Peyer's patch (tissue), 4 donors: ENCODE measurements at places on chromosomes 5 and 9. TPM values are rescaled to one million over a fixed set of nuclear protein-coding genes. Genes with fewer than 3 reads are reported as not detected.

DNA sequence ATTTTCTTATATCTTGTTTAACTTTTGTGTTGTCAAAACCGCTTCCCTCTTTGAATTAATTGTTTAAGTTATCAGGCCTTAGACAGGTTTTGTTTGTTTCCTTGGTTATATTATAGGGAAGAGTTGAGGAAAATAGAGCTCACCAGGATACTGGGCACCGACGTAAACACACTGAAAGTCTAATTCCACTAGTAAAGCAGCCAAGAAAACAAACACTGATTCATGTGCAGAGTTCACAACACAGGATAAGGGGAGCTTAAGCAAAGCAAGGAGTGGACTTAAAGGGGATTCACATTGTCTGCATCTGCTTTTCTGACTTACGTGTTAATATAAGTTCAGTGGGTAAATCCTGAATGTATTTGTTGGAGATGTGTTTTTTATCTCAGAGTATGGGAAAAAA, 139.0 kb upstream of the CDH6 start:
- H3K4me1 ChIP-seq, result no peaks in the 10 kb centered on the region
- H3K36me3 ChIP-seq, result no peaks in the 10 kb centered on the region
- DNase-seq, result no peak
- H3K27ac ChIP-seq, result no peak overlapping the region
- H3K4me3 ChIP-seq, result no peak overlapping the region
- no peaks in the 10 kb centered on the region for H3K27me3 ChIP-seq

DNA sequence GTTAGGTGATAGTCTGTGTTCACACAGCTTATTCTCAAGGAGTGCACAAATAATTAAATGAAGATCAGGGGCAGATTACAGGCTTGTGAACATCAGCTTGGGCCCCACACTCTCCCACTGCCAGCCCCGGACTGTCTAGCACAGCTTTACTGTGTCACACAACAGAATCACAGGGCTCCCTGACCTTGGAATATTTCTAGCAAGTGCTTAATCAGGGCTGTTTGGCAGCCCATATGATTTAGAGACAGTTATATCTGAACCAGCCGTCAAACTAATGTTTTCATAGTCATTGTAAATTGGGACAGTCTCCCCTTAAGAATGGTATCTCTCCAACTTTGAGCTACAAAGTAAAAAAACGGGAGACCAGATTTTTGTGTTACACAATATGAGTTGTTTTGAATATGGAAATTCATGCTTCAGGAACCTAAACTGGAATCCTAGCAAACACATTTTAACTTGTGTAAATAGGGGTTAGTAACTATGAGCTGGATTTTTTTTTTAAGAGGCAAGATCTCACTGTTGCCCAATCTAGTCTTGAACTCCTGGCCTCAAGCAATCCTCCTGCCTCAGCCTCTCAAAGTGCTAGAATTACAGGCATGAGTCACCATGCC, 517.6 kb downstream of the BNC2 start:
- H3K27ac ChIP-seq, result no peak overlapping the region
- no peaks in the 10 kb centered on the region for H3K27me3 ChIP-seq
- no peak overlapping the region for H3K4me3 ChIP-seq
- DNase-seq, result no peak
- no peaks in the 10 kb centered on the region for H3K36me3 ChIP-seq

- no peaks in the 10 kb centered on the region for H3K4me1 ChIP-seq
- no peak overlapping the region for H3K27ac ChIP-seq
- H3K36me3 ChIP-seq, result no peaks in the 10 kb centered on the region
- no peak for DNase-seq
- no peaks in the 10 kb centered on the region for H3K27me3 ChIP-seq
Measured at GRCh38 chr9:135758870-135759269, 56.9 kb downstream of the KCNT1 start.

DNA sequence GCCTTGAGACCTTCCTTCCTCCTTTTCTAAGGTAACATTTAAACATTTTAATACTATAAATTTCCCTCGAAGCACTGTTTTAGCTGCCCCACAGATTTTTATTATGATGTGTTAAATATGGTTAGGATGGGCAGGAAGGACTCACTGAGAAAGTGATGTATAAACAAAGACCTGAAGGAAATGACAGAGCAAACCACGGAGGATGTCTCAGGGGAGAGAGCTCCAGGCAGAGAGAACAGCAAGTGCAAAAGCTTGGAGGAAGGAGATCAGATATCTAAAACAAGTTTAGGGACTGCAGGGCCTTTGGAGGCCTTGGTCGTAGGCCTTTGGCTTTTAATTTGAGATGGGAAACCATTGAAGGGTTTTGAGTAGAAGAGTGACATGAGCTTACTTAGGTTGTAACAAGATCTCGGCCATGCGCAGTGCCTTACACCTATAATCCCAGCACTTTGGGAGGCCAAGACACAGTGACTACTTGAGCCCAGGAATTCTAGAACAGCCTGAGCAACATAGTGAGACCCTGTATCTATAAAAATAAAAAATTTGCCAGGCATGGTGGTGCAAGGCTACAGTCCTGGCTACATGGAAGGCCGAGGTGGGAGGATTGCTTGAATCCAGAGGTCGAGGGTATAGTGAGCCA, 35.5 kb upstream of the LRRTM2 start:
- no peaks in the 10 kb centered on the region for H3K27me3 ChIP-seq
- no peak overlapping the region for H3K4me3 ChIP-seq
- H3K4me1 ChIP-seq, result no peaks in the 10 kb centered on the region

GRCh38 chr5:103466495-103466894, 96.1 kb downstream of the NUDT12 start:
- no peaks in the 10 kb centered on the region for H3K4me1 ChIP-seq
- no peak overlapping the region for H3K4me3 ChIP-seq
- no peak for DNase-seq
- H3K27me3 ChIP-seq, result no peaks in the 10 kb centered on the region
- H3K27ac ChIP-seq, result no peak overlapping the region

GRCh38 chr5:130715541-130715940, 449.5 kb downstream of the HINT1 start:
- H3K27ac ChIP-seq, result no peak overlapping the region
- H3K4me1 ChIP-seq, result no peaks in the 10 kb centered on the region
- no peaks in the 10 kb centered on the region for H3K27me3 ChIP-seq
- H3K36me3 ChIP-seq, result no peaks in the 10 kb centered on the region

DNA sequence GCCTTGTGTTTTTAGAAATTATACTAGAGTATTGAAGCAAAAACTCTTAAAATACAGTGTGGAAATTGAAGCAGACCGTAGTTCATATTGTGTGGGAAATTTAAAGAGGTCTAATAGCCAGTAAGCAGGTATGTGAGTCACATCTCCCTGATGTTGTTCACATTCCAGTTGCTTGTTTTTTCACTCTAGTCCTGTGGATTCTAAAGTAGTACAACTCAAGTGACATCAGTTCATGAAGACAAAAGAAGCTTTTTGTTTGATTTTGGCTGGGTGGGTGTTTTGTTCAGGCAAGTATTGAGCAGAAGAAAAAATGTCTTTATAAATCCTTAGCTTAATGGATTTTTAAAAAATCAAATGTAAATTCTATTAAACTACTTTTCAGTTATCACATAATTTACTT, 216.2 kb downstream of the MAN2A1 start:
- H3K27ac ChIP-seq, result no peak overlapping the region
- no peaks in the 10 kb centered on the region for H3K4me1 ChIP-seq
- H3K36me3 ChIP-seq, result no peaks in the 10 kb centered on the region
- no peaks in the 10 kb centered on the region for H3K27me3 ChIP-seq
- no peak for DNase-seq

GRCh38 chr9:131635285-131635684, 90.0 kb downstream of the PRRT1B start:
- no peaks in the 10 kb centered on the region for H3K27me3 ChIP-seq
- H3K36me3 ChIP-seq, result no peaks in the 10 kb centered on the region
- peaks cover 5% of the 10 kb centered on the region for H3K4me1 ChIP-seq
- H3K27ac ChIP-seq, result peak overlapping the region; percentile 94
- no peak overlapping the region for H3K4me3 ChIP-seq

- DNase-seq, result no peak
- H3K27me3 ChIP-seq, result no peaks in the 10 kb centered on the region
- H3K27ac ChIP-seq, result no peak overlapping the region
- no peaks in the 10 kb centered on the region for H3K4me1 ChIP-seq
- no peak overlapping the region for H3K4me3 ChIP-seq
- H3K36me3 ChIP-seq, result no peaks in the 10 kb centered on the region
Measured at GRCh38 chr9:119255116-119255515, 114.1 kb downstream of the BRINP1 start.

DNA sequence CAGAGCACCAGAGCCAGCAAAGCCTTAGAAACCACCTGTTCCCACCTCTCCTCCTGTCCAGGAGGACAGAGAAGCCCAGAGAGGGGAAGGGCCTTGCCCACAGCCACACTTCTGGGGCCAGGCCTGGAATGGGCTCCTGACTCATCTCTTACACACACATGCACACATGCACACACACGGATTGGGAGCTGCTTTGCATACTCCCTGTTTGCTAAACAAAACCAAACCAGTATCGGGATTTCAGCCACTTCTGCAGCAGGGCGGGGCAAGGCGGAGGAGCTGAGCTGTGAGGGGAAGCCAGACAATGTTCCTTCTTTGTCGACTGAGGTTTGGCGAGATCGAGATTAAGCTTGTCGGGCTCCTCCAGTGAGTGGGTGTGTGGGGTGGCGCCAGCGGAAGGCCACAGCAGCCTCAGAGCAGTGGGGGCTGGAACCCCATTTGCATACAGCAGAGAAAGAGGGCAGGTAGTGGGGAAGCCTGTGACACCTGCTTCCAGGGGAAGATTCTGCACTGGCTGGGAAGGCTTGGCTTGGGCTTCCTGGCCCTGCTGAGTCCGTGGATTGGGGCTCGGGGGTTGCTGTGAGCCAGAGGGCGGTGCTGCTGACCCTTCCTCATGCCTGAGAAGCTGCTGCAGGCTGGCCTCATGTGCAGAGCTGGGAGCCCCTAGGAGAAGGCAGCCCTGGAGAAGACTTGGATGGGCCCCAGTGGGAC, 16.1 kb downstream of the GFI1B start:
- DNase-seq, result peak; percentile 64
- no peaks in the 10 kb centered on the region for H3K36me3 ChIP-seq
- no peaks in the 10 kb centered on the region for H3K27me3 ChIP-seq
- H3K27ac ChIP-seq, result no peak overlapping the region

GRCh38 chr9:96620832-96621269, 1.2 kb upstream of the CDC14B start:
- no peaks in the 10 kb centered on the region for H3K36me3 ChIP-seq
- H3K4me3 ChIP-seq, result no peak overlapping the region
- H3K27me3 ChIP-seq, result no peaks in the 10 kb centered on the region
- no peak for DNase-seq
- no peak overlapping the region for H3K27ac ChIP-seq
- no peaks in the 10 kb centered on the region for H3K4me1 ChIP-seq

Gene KCNT1
- total RNA-seq, result not detected

Gene ANXA2R
- total RNA-seq, result 5.1 TPM

Gene SPATA31E1
- total RNA-seq, result not detected

Gene STRBP
- 35.9 TPM for total RNA-seq

Gene NTRK2
- 1.7 TPM for total RNA-seq

Gene MYORG
- total RNA-seq, result 86.3 TPM
